ENCODE measurements at places on chromosomes 12 and 14.
A peak's percentile ranks its signal among the peaks of the same experiment; 100 is the strongest.

GRCh38 chr12:110743571-110744093, 941 bp upstream of the PPP1CC start:
- DNase-seq, result peak; percentile 34

DNA sequence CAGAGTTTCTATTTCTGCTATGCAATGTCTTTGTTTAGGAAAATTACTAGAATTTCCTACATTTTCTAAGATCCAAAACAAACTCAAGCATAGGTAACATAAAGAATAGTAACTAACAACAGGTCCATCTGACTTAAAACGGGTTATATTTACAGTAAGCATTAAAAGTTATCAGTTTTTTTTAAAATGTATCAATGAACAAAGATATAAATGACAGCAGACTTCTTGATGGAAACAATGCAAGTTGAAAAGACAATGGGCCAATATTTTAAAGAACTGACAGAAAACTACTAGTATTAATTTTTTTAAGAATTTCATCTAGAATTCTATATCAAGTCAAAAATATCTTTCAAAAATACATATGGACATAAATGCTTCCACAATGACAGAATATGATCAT, 367.1 kb upstream of the MGAT4C start:
- peak; percentile 15 for DNase-seq

- DNase-seq, result no peak
Observed at GRCh38 chr14:24534286-24534685, 26.2 kb upstream of the CMA1 start.

- DNase-seq, result peak; percentile 67
Observed at GRCh38 chr12:65823513-65824375, 539 bp upstream of the HMGA2 start.

DNA sequence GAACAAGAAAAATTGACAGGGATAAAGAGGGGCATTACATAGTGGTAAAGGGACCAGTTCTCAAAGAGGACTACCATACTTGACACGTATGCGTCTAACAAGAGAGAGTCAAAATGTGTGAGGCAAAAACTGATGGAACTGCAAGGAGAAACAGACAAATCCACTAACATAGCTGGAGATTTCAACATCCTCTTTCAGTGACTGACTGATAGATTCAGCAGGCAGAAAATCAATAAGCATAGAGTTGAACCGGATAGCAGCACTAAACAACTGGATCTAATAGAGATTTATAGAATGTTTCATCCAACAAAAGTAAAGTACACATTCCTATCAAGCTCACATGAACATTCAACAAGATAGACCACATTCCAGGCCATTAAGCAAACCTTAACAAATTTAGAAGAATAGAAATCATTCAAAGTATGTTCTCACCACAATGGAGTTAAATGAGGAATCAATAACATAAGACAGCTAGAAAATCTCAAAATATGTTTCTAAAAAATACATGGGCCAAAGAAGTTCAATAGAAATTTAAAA, 16.1 kb upstream of the CRACR2A start:
- DNase-seq, result no peak

DNA sequence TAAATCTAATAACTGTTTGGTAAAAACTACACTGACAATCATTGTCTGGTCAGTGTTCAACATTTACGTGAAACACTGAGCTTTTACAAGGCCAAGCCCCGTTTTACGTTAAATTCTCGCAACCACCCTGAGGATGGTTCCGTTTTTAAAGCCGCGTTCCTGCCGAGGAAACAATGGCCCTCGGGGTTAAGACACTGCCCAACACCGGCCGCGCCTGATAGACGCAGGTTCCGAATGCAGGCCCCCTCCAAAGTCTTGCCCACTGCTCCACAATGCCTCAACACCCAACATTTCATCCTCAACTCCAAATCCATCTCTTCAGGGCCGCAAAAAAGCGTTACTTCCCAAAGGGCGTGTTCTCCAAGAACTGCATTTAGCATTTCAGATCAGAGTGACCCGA, 953 bp upstream of the SNRPF start:
- DNase-seq, result no peak

All from choroid plexus epithelial cell (primary cell).